ENCODE measurements at places on chromosomes 3 and 15.

- DNase-seq = no peak
Measured at GRCh38 chr15:90483012-90483307, 46.8 kb upstream of the CRTC3 start.

DNA sequence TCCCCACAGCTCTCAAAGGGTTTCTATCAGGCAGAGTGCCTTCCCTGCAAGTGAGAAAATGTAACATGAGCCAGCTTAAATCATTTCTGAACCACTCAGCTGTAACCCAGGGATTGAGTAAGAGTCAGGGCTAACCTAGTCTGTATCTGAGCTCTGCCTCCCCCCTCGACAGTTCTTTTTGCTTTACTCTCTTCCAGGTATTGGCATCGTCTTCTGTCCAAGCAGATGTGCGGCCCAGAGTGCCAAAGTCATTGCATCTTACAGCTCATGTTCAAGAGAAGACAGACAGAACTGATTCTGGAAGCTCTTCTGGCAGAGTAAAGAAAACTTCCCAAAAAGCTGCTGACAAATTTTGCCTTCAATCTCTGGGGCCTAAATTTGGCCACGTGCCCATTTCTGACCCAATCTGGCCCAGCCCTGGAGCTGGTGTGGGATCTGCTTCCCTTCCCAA, 74.8 kb downstream of the ABHD5 start:
- no peak for DNase-seq

GRCh38 chr3:37114251-37115145, 59.9 kb downstream of the LRRFIP2 start:
- no peak for DNase-seq

GRCh38 chr15:76152197-76152596, 92.4 kb downstream of the TMEM266 start:
- no peak for DNase-seq

DNA sequence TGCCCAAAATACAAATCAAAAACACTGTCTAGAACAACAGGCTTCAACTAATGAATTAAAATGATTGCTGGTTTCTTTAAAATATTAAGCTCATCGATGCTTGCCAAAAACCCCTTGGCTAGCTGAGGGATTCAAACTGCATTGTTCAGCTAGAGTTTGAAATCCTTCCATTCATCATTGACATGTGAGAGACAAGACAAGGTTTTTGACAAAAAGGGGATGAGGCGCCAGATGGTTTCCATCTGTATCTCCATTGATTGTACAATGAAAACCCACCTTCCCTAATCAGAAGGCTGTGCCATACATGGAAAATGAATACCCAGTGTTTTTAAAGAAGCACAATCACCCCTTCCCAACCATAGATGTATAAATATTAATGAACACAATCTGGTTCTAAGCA, 67.8 kb downstream of the THRB start:
- DNase-seq = no peak

GRCh38 chr3:104855702-104856101, 511.0 kb upstream of the ALCAM start:
- DNase-seq = no peak

GRCh38 chr15:95170561-95171380, 939.4 kb downstream of the MCTP2 start:
- DNase-seq = no peak

- no peak for DNase-seq
Measured at GRCh38 chr3:57594576-57594975, 2.6 kb downstream of the ARF4 start.

DNA sequence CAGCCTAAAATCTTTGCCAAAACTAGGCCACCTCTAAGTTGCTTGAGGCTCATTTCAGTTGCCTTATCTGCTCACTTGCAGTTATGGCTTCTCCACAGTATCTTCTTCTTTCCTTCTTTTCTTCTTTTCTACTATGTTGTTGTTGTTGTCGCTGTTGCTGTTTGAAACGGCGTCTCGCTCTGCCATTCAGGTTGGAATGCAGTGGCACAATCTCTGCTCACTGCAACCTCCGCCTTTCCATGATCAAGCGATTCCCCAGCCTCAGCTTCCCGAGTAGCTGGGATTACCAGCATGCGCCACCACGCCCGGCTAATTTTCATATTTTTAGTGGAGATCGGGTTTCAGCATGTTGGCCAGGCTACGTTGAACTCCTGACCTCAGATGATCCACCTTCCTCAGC, 210.8 kb upstream of the NR2F2 start:
- DNase-seq = no peak

GRCh38 chr3:134952371-134952770, 157.3 kb downstream of the EPHB1 start:
- no peak for DNase-seq

DNA sequence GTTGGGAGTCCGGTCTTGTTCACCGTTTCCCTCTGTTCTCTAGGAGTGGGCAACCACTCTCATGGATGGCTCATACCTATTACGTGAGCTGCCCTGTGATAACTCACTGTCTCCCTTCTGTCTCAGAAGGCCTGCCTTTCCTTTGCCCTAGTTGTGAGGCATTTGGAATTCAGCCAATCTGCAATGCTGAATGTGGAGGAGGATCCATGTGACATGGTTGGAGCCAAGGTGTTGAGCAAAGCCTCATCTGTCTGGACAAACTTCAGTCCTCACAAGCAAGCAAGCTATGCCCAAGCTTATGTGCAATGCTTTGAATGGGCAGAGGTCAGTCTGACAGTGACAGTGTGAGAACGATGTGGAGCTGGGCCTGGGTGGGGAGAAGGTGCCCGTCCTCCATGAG, 37.8 kb upstream of the ATP10A start:
- DNase-seq = no peak

DNA sequence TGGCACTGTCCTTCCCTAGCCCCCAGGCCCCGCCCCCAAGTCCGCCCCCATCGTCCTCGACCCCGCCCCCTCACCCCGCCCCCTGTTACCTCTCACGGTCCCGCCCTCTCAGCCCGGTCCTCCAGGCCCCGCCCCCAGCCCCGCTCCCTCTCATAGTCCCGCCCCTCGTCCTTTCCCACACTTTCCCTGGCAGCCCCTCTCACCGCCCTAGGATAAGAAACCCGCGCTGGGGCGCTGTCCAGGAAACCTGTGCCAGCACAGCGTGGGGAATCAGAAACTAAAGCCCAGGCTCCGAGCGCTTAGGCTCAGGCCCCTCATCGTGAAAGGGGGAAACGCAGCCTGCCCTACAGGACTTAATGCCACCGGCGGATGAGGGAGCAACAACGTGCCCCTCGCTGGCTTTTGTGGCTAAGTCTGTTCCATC, 20.9 kb downstream of the TRPM1 start:
- DNase-seq = peak; percentile 10

GRCh38 chr3:159739166-159739565, 249.5 kb upstream of the IL12A start:
- no peak for DNase-seq

DNA sequence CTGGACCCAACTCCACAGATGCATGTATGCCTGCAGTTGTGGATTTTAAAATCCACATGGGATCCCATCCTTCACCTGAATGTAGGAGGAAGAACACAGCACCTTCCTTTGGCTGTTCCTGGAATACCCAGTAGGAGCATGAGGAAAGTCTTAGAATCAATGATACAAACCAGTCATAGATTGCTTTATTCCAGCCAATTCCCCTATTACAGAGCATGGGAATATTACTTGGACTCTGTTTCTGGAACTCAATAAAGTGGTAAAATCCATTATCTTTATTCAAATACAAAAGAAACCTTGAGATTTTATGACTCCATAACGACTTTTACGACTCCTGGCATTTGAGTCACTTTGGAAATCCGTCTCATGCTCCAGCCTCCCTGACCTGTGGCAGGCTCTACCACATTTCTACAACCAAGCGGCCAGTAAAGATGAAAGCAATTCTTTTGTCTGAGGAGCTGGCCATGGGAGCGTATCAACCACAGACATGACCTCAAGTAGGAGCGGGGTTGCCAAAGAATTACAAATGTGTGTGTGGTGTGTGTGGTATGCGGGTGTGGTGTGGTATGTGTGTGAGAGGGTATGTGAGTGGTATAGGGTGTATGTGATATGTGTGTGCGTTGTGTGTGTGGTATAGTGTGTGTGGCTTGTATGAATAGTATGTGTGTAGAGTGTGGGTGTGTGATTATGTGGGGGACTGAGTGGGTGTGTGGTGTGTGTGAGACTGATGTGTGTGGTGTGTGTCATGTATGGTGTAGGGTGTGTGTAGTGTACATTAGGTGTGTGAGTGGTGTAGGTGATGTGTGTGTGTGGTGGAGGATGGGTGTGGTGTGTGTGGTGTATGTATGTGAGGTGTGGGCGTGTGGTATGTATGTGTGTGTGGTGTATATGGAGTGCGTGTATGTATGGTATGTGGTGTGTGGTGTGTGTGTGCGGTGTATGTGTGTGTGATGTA, 40.0 kb downstream of the ARRDC4 start:
- no peak for DNase-seq

GRCh38 chr15:40037721-40038120, 1.3 kb downstream of the SRP14 start:
- DNase-seq = no peak

- no peak for DNase-seq
Measured at GRCh38 chr15:71677352-71677751, 133.0 kb upstream of the NR2E3 start.

DNA sequence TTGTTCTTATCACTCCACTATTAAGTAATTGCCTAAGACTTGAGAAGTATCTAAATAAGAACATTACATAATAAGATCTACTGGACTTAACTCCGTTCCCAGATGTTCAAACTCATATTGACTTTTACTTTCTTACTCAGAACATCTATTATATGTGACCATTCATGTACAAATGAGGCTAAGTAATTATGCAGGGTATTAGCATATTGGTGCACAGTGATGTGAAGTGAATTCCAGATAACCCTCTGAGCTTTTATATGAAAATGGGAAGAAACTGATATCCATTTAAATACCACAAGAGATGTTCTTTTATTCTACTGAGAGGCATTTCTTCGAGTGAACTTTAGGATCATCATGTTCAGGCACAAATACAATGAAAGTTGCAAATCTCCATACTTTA, 135.7 kb downstream of the ZPLD1 start:
- DNase-seq = no peak

- no peak for DNase-seq
Measured at GRCh38 chr3:53671192-53671960, 174.8 kb downstream of the CHDH start.

- DNase-seq = no peak
Measured at GRCh38 chr3:170267793-170268192, 45.6 kb downstream of the PRKCI start.

GRCh38 chr3:354432-354831, 157.9 kb downstream of the CHL1 start:
- peak; percentile 29 for DNase-seq

- DNase-seq = no peak
Measured at GRCh38 chr15:54150255-54150654, 172.0 kb downstream of the UNC13C start.

DNA sequence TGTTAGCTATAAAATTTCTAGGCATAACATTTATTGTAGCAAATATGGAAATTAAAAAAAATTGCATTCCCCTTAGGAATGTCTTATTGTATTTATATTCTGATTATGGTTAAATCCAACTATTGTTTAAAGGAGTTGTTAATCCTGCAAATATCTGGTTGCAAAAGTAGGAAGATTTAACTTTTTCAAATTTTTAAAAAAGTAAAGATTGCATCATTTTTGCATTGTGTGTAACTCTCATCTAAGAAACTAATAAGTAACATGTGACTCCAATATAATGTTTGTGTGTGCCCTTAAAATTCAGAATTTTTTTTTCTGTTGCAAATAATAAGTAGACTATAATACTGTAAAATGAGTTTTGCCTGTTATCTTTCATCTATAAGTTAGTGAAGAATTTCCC, 204.1 kb upstream of the DPH6 start:
- DNase-seq = no peak

DNA sequence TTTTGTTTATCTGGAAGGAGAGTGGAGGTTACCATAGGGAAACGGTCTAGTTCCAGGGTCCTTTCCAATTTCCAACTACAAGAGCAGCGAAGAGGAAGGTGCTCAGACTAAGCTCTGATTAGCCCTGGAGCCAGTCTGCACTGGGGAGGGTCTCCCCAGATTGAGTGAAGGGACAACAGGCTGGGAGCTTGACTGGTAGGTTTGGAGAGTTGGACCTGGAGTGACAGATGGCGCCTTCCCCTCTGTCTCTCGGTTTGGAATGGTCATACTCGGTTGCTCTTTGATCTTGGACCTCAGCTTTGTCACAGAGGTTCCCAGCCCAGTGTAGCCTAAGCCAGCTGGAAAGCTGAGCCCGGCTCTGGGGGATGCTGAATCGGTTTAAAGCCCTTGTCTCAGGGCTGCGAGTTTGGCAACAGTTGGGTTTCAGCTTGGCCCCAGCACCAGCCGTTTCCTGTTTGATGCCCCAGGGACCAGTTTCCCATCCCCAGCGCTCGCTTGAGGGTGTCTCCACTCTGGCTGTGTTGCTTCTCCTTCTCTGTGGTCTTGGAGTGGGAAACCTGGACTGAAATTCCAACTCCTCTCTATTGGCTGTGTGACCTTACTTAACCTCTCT, 53.1 kb upstream of the ULK4 start:
- peak; percentile 14 for DNase-seq

- DNase-seq = no peak
Measured at GRCh38 chr3:29267226-29267625, 13.6 kb upstream of the RBMS3 start.

GRCh38 chr3:196525141-196525540, 10.0 kb upstream of the SMCO1 start:
- no peak for DNase-seq

GRCh38 chr3:193016437-193016901, 98.8 kb upstream of the MB21D2 start:
- no peak for DNase-seq

- no peak for DNase-seq
Measured at GRCh38 chr3:99747915-99748314, 69.7 kb upstream of the CMSS1 start.

GRCh38 chr3:108378153-108378951, 82.0 kb downstream of the HHLA2 start:
- no peak for DNase-seq

DNA sequence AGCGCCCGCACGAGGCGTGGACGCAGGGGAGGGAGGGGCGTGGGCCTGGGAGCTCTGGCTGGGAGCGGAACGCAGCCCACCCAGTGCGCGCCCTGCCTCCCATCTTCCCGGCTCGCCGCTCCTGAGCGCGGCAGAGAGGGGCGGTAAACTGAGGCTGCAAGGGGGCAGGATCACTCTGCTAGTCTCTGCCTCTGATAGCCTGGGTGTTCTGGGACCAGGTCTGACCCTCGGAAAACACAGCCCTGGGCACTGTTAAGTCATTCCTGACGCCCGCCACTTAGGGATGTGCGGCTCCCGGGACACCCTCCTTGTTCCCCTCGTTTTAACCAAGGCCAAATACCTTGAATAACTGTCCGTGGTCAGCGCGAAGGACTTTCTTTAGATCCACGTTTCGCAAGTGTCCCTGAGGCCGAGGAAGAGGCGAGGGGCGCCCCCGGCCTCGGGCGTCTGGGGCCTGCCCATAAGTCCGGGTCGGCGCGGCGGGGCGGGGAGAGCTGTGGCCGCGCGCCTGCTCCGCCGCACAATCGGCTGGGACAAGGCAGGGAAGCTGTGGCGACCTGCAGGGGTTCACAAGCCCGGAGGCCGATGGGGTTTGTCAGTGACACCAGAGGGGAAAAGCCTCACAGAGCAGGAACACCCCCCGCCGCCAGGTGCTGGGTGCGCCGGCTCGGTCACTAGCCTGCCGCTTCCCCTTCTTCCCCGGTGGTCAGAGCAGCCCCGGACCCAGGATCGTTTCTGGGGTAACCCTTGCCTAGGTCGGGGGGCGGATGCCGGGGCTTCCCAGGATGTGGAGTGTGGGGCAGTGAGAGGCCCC, 1.5 kb downstream of the ITPKA start:
- DNase-seq = peak; percentile 32

GRCh38 chr3:198061119-198062067, 101.4 kb downstream of the LMLN start:
- DNase-seq = no peak

GRCh38 chr3:128727996-128728395, 2.0 kb downstream of the RAB7A start:
- DNase-seq = no peak

Measured in activated CD4-positive, alpha-beta T cell treated with anti-CD3 and anti-CD28 coated beads, Interleukin-2, amount 10 ng/mL, durations not matched to agents 7 days and 5 days (primary cell).